ENCODE measurements at places on chromosomes 16 and 17. TPM values are rescaled to one million over a fixed set of nuclear protein-coding genes. Genes with fewer than 3 reads are reported as not detected.

Gene ANKFN1
- total RNA-seq: not detected

Gene MYO15A
- under 0.01 TPM for total RNA-seq

Gene HSPB9
- not detected for total RNA-seq

Gene TERB1
- under 0.01 TPM for total RNA-seq

Gene PPP1R1B
- total RNA-seq: not detected
